ENCODE measurements at places on chromosomes 3 and 15.

- DNase-seq: no peak
These were observed 111.3 kb downstream of the BBX start for GRCh38 chr3:107634099-107634489.

DNA sequence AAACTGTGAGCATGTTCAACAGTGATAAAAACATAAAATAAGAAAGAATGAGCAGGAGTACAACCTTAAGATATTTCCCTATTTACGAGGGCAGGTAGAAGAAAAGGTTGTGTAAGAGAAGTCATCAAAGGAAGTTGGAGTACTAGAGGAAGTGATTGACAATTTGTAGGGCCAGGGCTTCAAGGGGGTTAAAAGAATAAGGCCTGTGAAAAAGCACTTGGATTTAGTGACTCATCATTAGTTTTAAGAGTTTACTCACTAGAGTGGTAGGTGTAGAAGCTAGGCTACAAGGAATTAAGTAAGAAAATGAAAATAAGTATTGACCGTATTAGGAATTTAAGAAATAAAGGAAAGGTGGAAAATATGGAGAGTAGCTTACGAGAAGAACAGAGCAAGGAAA is 23.6 kb downstream of the KCNMB3 start:
- DNase-seq: no peak

- DNase-seq: no peak
These were observed 193.0 kb upstream of the RARB start for GRCh38 chr3:25235031-25235430.

DNA sequence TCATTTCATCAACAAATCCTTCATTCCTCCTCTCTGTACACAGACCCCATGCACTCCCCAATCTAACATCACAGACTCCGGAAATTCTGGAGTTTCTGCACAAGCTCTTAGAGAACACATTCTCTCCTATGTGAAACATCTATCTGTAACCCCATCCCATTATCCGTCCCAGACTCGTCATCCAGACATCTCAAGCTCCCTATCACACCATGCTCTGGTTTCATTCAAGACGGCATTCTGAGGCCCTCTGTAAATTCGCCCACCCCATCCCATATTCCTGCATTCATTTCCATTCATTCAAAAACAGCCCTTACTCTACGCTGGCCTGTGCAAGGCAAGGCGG is 575 bp downstream of the LEO1 start:
- DNase-seq: no peak

DNA sequence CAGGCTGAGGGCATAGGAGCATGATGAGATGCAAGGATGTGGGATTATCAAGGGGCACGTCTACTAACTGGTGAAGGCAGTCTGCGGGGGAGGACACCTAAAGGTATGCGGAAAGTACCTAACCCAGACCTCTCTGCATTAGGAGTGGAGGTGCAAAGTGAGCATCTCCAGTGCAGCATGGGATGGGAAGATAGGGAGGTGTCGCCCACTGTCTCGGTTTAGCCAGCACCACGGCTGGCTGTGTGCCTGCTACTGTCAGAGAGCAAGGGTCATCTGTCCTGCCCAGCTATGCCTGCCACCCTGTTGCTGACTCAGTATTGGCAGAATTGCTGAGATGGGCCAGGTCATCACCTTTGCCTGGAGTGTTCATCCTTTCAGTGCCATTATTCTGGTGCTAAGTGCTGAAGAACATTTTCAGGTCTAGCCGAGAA is 40.1 kb downstream of the OXNAD1 start:
- DNase-seq: no peak

DNA sequence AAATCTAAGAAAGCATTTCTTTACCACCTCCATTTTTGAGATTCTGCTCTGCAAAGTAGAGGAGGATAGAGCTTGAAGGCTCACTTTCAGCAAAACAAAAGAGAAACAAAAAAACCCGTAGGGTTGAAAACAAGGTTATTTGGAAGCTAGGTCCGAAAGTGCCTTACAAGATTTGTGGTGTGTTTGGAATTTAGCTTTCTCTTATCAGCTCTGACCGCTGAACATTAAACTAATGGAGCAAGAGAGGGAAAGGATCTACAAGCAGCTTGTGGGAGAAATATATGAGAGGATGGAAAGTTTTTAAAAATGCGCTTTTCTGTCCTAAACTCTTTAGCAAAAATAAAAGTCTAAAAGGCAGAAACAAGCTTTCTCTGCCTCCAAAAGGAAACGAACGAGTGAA is 545.5 kb downstream of the NTRK3 start:
- no peak for DNase-seq

DNA sequence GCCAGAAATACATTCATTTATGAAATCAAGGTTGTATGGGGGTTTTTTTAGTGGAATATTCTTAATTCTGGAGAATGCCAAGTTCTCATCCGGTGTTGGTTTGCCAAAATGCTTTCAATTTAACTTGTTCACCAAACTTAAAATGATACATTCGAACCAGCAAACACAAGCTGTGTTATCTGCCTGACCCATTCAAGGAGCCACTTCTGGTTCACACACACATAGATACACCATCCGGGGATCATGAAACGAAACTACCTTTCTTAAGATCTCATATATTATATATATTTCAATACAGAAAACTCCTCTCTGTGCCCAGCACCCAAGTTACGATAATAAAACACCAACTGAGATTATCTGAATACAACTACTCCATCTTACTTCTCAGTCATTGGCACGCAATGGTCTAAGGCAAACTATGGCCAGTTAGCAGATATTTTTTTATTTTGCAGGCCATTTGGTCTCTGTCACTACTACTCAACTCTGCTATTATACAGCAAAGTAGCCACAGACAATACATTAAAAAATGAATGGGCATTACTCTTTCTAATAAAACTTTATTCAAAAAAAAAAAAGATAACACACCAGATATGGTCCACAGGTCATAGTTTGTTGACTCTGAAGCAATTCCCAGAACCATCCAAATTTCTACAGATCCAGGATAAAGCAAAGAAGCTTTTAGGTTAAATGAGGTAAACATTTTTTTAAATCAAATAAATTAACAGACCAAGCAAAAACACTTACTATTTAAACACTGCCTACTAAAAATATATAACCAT is 89.6 kb downstream of the TBL1XR1 start:
- no peak for DNase-seq

DNA sequence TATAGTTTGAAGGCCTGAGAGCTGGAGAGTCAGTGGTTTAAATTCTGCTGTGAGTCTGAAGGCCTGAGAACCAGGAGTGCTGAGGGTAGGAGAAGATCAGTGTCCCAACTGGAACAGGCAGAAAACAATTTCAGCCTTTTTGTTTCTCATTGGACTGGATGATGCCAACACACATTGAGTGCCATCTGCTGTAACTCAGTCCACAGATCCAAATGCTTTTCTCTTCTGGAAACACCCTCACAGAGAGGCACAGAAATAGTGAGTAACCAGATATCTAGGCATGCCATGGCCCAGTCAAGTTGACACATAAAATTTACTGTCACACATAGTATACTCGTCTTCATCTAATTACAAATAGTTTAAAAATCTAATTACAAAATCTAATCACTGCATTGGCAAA is 100.8 kb downstream of the NEO1 start:
- no peak for DNase-seq

- DNase-seq: no peak
These were observed 64.7 kb upstream of the SEC22A start for GRCh38 chr3:123137001-123137400.

GRCh38 chr15:55564347-55565145 is 23.6 kb downstream of the PYGO1 start:
- no peak for DNase-seq

GRCh38 chr3:73586190-73586589 is 38.6 kb downstream of the PDZRN3 start:
- no peak for DNase-seq

GRCh38 chr15:63374686-63375520 is 6.7 kb downstream of the CA12 start:
- peak; percentile 70 for DNase-seq

- DNase-seq: no peak
These were observed 81.4 kb upstream of the PXYLP1 start for GRCh38 chr3:141150081-141150830.

DNA sequence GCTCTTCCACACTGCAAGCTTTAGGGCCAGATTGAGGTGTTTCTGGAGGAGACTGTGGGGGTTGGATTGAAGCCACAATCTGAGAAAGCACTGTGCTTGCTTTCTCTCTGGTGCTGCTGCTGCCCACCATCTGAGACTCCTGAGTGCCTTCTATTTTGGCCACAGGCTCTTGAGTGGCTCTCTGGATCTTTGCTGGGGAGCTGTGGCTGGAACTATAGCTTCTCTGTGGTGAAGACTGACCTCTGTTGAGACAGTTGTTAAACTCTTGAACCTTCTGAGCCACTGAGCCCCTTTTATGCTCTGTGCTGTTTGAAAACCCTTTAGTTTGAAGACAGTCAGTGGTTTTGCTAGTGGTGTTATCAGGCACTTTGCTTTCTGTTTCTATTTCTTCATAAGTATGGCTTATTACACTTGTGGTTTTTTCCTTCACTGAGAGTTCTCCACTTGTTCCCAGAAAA is 108.7 kb upstream of the TSPAN3 start:
- DNase-seq: no peak

- no peak for DNase-seq
These were observed 243.6 kb downstream of the ATP8B4 start for GRCh38 chr15:49875392-49875791.

- DNase-seq: no peak
These were observed 450.6 kb upstream of the TGFBR2 start for GRCh38 chr3:30155755-30156154.

GRCh38 chr3:14353502-14353901 is 48.9 kb upstream of the SLC6A6 start:
- DNase-seq: no peak

GRCh38 chr3:139449566-139449965 is 26.8 kb downstream of the RBP2 start:
- no peak for DNase-seq

GRCh38 chr15:68816795-68817303 is 3.8 kb downstream of the ANP32A start:
- DNase-seq: no peak

DNA sequence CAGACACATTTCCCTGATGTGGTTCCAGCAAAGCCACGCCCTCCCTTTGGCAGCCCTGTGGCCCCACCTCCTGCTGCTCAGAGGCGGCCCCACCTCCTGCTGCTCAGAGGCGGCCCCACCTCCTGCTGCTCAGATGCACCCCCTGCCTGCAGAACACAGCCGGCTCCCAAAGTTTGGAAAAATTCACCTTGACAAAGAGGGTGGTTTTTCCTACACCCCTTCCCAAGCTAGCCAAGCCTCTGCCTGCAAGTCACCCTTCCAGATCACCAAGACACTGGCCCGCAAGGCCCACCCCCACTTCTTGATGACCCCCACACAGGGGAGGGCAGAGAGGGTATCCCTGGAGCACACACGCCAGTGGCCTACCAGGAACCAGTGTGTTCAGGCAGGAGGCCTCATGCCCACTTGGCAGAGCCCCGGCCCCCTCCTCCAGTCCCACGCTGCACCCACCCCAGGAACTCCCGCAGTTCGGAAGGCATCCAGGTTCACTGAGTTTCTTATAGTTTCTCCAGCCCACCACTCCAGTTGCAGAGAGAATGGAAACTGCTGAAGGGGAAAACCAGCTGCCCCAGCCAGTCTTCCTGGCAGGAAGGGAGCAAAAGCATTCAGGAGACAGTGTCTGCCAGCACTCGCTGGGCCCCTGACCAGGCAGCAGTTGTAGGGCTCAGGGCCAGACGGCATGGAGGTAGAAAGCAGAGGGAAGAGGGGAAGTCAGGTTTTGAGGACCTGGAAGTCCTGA is 2.3 kb upstream of the HAPLN3 start:
- peak; percentile 84 for DNase-seq

DNA sequence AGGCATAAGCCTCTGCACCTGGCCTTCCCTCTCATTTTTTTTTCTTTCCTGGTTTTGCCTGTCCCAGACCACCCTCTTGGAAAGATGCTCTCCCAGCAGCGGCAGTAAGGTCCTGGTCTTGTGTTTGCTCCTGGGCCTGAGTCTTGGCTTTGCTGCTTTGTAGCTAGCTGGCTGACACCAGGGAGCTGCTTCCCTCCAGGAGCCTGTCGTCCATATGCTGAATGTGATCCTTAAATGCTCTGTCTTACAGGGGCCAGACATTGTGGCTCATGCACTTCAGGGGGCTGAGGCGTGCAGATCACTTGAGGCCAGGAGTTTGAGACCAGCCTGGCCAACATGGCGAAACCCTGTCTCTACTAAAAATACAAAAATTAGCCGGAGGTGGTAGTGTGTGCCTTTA is 17.2 kb downstream of the FLNB start:
- DNase-seq: no peak

DNA sequence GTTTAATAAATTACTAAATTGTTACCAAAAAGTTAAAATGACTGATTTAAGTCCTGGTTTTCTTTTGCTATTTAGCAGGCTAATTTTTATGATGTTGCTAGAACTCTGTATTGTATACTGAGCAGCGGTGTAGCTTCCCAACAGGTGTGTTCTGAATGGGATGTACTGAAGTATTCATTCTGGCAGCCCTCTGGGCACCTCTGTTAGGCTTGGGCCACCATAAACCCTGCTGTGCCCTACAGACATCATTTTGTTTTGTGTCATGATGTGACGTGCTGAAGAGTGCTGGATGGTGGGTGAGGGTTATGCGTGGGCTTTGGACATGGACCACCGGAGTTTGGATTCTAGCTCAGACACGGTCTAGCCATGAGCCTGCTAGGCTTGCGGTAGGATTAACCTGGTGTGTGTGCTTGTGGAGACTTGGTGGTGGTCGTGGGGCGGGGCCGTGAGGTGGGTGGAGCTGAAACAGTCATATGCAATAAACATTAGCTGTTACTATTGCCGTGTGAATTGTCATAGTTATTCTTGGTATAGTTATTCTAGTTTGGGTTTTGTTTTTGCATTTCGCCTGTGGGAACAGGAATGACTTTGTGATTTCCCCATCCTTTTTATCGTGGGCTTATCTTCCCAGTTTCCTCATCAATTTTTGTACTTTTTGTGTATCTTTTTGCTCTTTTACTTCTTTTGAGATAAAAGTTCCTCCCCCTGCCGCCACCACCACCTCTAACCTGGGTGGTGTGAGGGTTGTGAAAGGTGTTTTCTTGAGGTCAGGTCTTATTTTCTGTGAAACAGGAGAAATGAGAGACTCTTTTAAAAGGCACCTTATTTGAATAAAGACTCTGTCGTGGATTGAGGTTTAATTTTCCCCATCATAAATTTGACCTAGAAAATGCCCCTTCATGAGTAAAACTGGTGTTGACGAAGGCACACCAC is 93.7 kb downstream of the MCTP2 start:
- DNase-seq: no peak

DNA sequence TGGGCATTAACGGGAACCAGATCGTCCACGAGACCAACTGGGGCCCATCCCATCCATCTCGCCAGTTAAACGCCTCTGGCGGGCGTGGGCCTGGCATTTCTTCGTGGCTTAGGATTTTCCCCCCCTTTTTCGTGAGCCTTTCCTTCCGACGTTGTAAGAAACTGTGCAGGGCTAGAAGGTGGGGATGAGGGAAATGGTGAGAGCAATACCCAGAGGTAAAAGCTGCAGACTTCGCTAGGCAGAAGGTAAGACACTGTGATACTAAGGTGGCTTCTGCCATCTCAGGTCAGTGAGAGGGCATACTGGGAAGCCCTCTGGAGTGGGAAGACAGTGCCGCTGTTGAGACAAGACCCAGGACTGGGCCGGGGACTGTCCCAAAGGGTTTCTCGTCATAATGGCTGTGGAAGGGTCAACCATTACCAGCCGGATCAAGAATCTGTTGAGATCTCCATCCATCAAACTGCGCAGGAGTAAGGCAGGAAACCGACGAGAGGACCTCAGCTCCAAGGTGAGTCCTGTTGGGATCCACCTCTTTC is 666 bp downstream of the MAPKBP1 start:
- no peak for DNase-seq

- DNase-seq: no peak
These were observed 28.2 kb downstream of the DAG1 start for GRCh38 chr3:49498239-49498638.

GRCh38 chr3:15271785-15272381 is 60.5 kb downstream of the SH3BP5 start:
- DNase-seq: no peak

- no peak for DNase-seq
These were observed 879.2 kb downstream of the ROBO1 start for GRCh38 chr3:78888635-78889034.

Data from AG08396 (cell line).